ENCODE measurements at places on chromosomes 12 and 14.

- no peak for DNase-seq
Observed at GRCh38 chr12:52741375-52742195, 35.6 kb downstream of the KRT76 start.

GRCh38 chr14:44657696-44658388, 150.8 kb upstream of the FSCB start:
- peak; percentile 50 for DNase-seq

- DNase-seq = no peak
Observed at GRCh38 chr12:128091101-128091720, 175.8 kb upstream of the TMEM132C start.

DNA sequence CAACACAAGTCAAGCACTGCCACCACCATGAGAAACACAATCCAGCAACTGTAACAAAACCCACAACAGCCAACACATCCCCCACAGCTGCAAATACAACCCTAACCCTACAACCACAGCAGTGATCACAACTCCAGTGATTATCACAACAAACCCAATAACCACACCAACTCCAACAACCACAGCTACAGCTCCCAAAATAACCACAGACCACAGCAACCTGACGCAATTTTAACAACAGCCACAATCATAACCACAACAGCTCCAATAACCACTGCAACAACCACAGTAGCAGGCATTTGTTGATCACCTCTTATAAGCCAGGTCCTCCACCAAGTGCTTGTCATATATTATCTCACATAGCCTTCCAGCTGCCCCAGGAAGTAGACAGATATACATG, 42.2 kb upstream of the FAM181A start:
- no peak for DNase-seq

GRCh38 chr12:93441081-93441616, 598 bp downstream of the UBE2N start:
- no peak for DNase-seq

GRCh38 chr14:78576437-78577166, 406.4 kb downstream of the NRXN3 start:
- DNase-seq = no peak

DNA sequence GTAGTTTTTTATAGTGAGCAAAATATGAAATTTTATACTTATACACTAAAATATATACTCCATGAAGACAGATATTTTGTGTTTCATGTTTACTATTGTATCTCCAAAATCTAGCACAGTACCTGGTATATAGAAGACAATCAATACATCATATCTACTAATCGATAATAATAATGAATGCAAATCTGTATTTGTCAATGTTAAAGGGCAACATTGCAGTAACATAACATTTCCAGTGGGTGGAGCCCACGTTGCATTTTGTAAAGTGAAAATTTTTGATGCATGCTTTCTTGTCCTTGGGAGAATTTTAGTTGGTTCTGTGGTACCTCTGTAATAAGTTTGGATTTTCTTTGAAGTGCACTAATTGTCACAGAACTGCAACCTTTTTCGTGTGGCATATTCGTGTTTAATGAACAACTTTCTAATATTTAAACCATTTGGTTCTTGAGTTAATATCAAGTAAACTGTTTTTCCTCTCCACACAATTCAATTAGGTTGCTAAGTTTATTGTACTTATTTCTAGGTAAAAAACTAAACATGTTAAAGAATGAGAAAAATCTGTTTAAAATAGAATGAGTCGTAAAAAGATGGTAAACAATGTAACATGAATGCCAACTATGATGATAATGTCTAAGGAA, 47.4 kb downstream of the AVPR1A start:
- peak; percentile 8 for DNase-seq

DNA sequence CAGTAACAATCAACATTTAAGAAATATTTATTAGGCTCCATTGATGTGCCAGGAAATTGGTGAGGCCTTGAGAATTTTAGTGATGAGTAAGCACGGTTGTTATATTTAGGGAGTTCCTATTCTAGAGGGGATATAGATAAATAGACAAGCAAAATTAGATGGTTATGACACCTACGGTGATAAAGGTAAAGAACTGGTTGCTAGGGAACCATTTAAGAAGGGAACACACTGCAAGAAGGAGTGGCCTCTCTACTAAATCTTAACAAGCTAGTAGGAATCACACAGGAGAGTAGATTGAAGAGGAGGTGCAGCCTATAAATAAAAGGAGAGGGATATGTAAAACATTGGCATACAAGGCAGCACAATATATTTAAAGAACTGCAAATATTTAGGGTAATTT, 155.2 kb downstream of the LRIG3 start:
- no peak for DNase-seq

GRCh38 chr14:40417777-40418401, 985.7 kb upstream of the FBXO33 start:
- DNase-seq = no peak

- peak; percentile 91 for DNase-seq
Observed at GRCh38 chr12:78864403-78864869, at the start of gene SYT1. TSS of gene SYT1 (plus strand) at chr12:78864774.

- DNase-seq = no peak
Observed at GRCh38 chr12:66002812-66003211, 127.7 kb downstream of the LLPH start.
